Activated T-helper 1 cell treated with Interleukin-2 at 50 U/mL for 16 hours (primary cell): ENCODE measurements at places on chromosomes 5 and 9.

DNA sequence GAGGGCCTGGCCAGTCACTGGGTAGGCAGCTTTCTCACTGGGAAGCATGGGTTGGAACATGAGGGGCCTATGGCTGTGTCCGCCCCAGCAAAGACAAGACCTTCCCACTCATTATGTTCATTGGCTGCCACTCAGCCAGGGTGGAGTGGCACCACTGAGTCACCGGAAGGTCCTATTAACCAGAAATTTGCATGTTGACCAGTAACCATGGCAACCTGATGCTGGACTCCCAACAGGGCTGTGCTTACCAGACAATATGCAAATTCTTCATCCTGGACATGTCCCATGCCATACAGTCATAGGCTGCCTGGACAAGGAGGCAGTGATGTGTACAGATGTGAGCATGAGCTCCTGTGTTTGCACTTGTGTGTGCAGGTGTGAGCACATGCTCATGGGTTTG is 66.7 kb downstream of the PSD2 start:
- DNase-seq, result no peak

- no peak for DNase-seq
Observed at GRCh38 chr5:150117945-150118560, 31.7 kb upstream of the CSF1R start.

DNA sequence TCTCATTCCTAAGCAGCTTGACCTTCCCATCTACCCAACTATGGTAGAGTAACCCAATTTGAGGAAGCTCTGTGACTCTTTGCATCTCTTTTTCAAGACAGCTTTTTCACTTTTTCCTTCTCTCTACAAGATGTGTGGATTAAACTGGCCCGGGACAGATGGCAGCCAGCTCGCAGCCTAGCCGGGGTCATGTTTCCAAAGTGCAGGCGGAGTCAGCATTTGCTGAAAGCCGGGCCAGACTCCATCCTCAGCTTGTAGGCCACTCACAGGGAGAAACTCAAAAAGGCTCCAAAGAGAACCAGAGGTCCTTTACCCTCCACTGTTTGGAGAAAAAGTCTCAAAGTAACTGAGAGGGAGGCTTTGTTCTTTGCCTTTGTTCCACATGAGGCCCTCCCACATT is 286.8 kb upstream of the PANK3 start:
- DNase-seq, result no peak

DNA sequence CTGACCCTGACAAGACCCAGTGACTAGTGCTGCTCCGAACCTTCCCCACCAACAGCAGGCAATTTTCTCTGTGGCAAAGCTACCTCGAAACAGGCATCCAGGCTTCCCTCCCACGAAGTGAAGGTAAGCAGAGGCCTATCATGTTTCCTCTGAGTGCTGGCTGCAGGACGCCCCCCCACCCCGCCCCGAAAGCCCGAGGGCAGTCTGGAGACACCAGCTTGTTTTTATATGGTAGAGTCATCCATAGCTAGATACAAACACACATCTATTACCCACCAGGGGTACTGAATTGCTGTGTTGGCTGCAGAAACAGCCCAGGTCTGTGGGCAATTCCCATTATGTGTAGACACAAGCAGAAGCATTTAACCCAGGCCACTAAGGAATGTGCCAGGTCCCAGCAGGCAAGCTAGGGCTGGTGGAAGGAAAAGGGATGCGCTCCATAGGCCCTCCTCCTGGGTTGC is 40.4 kb downstream of the LIX1 start:
- no peak for DNase-seq

DNA sequence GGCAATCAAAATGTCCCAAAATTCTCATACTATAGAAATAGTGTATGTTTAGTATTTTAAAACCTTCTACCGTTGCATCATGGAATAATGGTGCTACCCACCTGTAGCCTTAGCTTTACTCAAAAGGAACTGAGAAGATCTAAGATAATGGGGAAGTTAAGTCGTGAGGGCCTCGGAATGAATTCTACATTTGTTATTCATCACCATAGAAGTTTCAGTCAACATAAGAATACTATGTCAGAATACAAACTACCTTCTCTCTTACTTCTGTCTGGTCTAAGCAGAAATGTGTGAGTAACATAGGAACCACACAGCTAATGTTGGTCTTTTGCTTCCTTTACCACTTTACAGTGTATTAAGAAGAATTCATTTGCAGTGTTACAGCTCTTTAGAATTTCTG is 43.2 kb downstream of the RFK start:
- no peak for DNase-seq

GRCh38 chr9:122070728-122071515 is 22.2 kb downstream of the TTLL11 start:
- no peak for DNase-seq

GRCh38 chr5:125245216-125245615 is 498.8 kb upstream of the ZNF608 start:
- DNase-seq, result no peak

DNA sequence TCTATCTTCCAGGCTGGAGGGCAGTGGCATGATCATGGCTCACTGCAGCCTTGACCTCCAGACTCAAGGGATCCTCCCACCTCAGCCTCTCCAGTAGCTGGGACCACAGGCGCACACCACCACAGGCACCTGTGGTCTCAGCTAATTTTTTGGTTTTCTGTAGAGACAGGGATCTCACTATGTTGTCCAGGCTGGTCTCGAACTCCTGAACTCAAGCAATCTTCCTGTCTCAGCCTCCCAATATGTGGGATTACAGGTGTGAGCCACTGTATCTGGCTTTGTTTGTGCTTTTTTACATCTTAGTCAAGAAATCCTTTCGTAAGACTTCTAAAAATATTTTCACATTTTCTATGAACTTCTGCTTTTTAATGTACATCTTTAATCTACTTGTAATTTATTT is 116.9 kb downstream of the DENND1A start:
- DNase-seq, result no peak

- no peak for DNase-seq
Observed at GRCh38 chr9:135209852-135210251, 122.4 kb downstream of the OLFM1 start.

GRCh38 chr5:67511911-67512310 is 315.3 kb upstream of the CD180 start:
- no peak for DNase-seq
